ENCODE measurements at places on chromosomes 2 and 18.

GRCh38 chr2:1690056-1690775 is 54.1 kb downstream of the PXDN start:
- DNase-seq: no peak

- DNase-seq: peak; percentile 48
Observed at GRCh38 chr18:38047820-38048219, 482.2 kb upstream of the CELF4 start.

DNA sequence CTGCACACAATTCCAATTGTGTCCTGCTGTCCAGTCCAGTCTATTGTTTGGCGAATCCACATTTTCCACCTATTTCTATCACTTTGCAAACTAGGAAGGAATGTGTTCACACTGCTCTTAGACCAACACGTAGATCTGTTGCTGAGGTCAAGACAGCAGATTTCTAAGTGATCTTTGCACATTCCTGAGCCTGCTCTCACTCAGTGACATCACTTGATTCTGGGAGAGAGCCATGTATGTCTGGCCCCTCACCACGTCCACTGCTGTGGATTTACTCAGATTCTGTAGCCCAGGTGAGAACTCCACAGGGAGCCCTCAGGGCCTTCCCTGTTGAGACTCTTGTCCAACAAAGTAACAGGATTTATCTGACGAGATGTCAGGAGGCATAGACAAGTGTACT is 317.2 kb downstream of the TSN start:
- DNase-seq: no peak

GRCh38 chr2:233240897-233241296 is 10.6 kb upstream of the ATG16L1 start:
- no peak for DNase-seq

GRCh38 chr18:67597759-67598158 is 81.2 kb upstream of the DSEL start:
- DNase-seq: no peak

DNA sequence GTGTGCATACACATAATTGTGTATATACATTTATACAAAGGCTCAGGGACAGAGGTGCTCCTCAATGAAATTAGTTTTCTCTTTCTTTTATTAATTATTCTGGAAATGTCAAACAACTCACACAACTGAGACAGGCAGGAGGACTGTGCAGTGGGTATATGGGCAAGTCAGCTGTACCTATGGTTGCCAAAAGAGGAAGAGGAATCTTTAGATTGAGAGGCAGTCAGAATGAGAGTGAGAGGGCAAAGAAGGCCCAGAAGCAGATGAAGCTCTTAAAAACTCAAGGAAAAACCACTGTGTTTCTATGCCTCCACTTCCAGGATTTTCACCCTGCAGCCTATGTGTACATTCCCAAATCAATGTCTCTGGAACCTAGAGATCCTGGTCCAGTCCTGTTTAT is 79.1 kb downstream of the CACNB4 start:
- no peak for DNase-seq

- DNase-seq: no peak
Observed at GRCh38 chr2:203897544-203897943, 30.0 kb downstream of the CTLA4 start.

- no peak for DNase-seq
Observed at GRCh38 chr2:109213646-109214433, 84.8 kb downstream of the SH3RF3 start.

GRCh38 chr2:152693033-152693432 is 24.2 kb downstream of the PRPF40A start:
- DNase-seq: no peak

- DNase-seq: no peak
Observed at GRCh38 chr2:190655570-190655969, 6.7 kb downstream of the NAB1 start.

- no peak for DNase-seq
Observed at GRCh38 chr2:192675681-192676080, 480.9 kb upstream of the TMEFF2 start.

DNA sequence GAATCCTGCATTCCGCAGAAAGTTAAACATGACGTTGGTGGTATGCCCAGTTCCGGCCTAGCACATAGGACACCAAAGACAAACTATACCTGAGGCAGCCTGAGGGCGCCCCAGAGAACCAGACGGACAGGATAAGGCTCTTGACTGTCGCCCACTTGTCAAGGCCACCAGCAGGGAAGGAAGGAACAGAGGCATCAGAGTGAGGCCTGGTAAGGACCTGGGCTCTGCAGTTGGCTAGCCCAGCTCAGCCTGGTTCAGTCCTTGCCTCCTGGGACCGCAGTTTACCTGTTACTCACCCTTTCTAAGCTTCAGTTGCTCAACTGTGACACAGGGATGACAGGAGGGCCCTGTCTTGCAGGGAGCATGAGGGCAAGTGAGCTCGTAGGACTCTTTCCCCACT is 82.1 kb downstream of the ACTR2 start:
- no peak for DNase-seq

DNA sequence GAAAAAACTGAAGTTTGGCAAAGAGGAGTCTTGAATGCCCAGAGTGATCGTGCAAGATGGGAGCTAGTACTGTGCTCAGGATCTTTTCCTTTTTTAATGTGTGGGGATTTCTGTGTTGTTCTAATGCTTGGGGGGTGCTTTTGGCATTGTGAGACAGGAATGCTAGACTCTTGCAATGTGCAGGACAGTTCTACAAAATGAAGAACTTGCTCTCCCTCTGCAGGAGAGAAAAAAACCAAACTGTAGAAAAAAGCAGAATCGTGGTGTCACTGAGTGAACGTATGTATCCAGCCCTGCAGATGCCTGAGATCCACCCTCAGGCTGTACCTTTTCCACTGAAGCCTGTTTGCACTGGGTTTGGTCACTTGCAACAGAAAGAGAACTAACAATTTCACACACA is 12.1 kb upstream of the TTC39C start:
- no peak for DNase-seq

GRCh38 chr2:173109253-173110188 is 33.9 kb downstream of the MAP3K20 start:
- DNase-seq: no peak

- DNase-seq: no peak
Observed at GRCh38 chr18:40367576-40367975, 1587.5 kb upstream of the PIK3C3 start.

GRCh38 chr18:32042337-32042736 is 23.7 kb downstream of the RNF125 start:
- no peak for DNase-seq

DNA sequence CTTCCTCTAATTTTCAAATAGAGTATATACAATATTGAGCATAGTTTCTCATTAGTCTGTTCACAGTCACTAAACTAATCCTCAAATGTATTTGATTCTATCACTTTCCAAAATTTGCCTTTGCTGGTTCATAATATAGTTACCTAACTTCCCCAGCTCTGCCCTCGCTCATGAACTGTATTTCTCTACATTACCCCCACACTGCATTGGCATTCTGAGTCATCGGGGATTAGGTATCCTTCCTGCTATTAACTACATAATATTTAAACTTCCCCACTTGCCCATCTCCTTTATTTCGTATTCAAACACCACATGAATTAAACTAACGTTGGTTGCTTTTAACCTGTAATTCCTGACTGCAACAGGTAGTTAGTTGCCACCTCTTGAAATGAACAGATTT is 14.8 kb upstream of the CLASP1 start:
- DNase-seq: no peak

DNA sequence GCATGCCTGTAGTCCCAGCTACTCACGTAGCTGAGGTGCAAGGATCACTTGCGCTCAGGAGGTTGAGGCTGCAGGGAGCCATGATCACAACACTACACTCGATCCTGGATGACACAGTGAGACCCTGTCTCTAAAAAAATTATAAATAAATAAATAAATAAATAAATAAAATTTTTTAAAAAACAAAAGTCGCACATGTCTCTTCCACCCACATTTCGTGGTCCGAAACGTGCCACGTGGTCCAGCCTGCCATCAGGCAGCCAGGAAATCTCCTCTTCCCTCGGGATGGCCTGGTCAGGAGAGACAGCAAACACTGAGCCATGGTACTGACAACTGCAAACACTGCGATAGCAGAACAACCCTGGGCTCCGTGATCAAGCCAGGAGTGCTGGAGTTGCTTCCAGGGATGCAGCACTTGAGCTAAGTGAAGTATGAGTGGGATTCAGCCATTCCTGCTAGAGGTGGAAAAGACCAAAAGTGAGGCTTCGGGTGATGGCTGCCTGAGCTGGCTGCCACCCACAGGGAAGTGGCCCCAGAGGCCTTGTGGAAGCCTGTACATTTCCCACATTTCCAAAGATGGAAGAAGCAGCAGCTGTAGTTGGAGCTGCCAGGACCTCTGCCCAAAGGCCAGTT is 193.1 kb downstream of the SMAD2 start:
- no peak for DNase-seq

GRCh38 chr18:11176481-11176881 is 27.1 kb upstream of the PIEZO2 start:
- no peak for DNase-seq

DNA sequence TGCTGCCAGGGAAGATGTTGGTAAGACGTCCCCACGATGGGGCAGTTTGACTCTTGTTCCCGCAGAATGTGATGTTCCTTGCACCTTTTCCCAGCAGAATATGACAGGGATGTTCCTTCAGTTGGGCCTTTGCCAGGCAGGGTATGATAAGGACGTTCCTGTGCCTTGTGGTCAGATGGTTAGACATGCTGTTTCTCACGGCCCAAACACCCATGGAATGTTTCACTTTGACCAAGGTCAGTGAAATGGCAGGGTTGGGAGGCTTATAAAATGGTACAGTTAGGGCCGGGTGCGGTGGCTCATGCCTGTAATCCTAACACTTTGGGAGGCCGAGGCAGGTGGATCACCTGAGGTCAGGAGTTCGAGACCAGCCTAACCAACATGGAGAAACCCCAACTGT is 40.3 kb upstream of the YPEL5 start:
- no peak for DNase-seq

GRCh38 chr2:239610457-239611221 is 209.8 kb upstream of the HDAC4 start:
- no peak for DNase-seq

DNA sequence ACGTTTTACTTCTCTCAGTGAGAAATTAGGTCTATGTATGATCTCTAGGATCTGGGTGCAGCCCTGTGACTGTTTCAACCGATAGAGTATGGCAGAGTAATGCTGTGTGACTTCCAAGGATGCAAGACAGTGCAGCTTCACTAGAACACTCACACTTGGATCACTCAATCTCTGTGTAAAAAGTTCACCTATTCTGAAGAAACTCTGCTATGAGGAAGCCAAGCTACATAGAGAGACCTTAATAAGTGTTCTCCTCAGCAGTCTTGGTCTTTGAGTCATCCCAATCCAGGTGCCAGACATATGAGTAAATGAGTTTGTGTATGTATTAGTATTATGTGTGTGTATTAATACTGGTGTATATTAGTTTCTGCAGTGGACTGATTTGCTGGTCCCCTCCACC is 335.0 kb downstream of the NR4A2 start:
- DNase-seq: no peak

DNA sequence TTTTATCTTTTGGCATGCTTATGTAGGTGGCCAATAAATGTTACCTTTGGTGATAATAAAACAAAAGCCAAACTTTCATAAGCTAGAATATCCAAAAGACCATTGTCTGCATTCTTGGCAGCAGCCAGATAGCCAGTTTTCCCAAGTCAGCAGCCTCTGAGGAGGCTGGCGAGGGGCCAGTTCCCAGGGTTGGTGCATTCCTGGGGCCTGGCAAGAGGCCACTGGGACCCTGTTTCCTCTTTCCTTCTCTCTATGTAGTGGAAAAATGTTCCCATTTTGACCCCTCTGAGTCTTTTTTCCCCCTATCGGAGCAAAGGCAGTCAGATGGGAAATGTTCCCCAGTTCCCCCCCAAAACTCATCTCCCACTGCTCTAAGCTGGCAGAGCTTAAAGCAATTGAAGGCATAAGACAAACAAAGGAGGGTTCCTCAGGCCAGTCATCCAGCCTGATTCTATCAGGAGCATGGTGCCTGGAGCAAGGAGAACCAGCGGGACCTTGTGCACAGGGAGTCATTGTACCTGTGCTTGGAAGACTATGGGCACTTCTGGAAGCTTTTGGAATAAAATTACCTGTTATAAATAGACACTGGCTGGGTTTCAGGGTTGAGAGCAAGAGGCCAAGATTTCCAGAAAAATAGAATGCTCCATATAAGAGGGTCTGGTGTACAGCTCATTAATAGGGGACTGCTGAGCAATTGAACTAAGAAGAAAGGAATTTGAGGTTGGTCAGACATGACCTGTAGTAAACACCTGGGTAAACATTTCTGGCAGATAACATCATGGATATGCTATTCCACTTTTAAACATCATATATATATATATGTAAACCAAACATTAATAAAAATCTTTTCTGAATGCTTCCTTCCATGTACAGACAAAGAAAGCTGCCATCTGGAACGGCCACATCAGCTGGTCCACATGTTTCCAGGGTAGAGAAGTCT is 63.4 kb downstream of the NCKAP5 start:
- DNase-seq: no peak

DNA sequence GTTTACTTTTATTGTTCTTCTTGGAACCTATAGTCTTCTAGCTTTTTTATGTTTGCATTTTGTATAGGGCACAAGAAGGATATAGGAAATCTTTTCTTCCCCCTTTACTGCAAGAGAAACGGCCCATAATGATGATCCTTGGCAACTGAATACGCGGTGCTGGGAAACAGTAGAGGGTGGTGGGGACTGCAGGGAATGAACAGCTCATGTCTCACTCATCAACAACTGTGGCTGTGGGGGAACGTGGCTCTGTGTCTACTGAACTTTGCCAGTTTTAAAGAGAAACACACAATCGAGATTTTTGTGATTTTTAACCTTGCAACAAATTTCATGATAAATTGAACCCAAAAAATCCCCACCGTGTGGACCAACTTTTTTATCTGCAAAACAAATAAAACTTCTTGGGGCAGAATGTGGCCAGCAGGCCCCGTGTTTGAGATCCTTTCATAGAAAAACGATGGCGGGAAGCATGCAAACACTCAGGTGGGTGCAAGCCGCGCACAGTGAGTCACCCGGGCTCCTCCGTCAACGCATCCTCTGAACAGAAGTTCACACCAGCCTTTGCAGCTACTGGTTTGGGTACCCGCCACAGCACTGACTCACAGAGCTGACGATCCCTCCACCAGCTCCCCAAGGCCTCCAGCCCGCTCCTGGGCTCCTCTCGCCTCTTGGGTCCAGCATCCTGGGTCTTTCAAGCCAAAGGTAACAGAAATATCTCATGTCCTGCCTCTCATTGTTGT is 149.3 kb downstream of the COL6A3 start:
- DNase-seq: no peak

DNA sequence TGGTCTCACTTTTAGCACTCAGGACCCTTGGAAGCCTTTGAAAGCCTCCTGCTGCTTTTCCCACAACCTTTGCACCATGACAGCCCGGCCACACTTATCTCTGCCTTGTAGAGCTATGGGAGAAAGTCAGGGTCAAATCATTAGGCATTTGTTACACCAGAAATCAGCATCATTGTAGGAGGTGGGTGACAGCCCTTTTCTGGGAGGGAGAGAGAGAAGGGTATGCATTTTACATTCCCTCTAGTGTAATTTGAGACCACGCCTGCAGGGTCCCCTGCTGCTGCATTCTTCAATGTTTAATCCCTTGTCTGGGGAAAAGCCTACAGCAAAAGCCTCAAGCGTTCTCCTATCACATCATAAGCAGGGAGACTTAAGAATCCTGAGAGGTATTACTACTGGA is 766.8 kb upstream of the FAM98A start:
- DNase-seq: peak; percentile 89

- no peak for DNase-seq
Observed at GRCh38 chr2:35714883-35715282, 640.7 kb upstream of the CRIM1 start.
